ENCODE measurements at places on chromosomes 6 and 20.
A peak's percentile ranks its signal among the peaks of the same experiment; 100 is the strongest.

GRCh38 chr6:90082847-90083246, 188.6 kb downstream of the GJA10 start:
- DNase-seq, result no peak

DNA sequence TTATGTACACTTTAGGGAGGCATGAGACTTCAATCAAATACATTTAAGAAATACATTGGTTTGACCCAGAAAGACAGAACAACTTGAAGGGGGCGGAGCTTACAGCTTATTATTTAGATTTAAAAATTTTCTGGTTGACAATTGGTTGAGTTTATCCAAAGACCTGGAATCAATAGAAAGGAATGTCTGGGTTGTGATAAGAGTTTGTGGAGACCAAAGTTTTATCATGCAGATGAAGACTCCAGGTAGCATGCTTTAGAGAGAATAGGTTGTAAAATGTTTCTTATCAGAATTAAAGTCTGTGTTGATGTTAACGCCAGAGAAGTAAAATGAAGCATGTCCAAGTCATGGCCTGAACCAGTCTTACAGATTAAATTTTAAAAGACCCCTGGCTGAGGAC, 757.8 kb upstream of the ADGRB3 start:
- DNase-seq, result no peak

- DNase-seq, result no peak
Observed at GRCh38 chr6:4997862-4998261, 6.0 kb downstream of the RPP40 start.

GRCh38 chr20:50455656-50456451, 54.3 kb upstream of the PTPN1 start:
- no peak for DNase-seq

- DNase-seq, result no peak
Observed at GRCh38 chr6:34816635-34817301, 24.9 kb downstream of the BLTP3A start.

GRCh38 chr20:436476-436875, 25.9 kb downstream of the TBC1D20 start:
- no peak for DNase-seq

DNA sequence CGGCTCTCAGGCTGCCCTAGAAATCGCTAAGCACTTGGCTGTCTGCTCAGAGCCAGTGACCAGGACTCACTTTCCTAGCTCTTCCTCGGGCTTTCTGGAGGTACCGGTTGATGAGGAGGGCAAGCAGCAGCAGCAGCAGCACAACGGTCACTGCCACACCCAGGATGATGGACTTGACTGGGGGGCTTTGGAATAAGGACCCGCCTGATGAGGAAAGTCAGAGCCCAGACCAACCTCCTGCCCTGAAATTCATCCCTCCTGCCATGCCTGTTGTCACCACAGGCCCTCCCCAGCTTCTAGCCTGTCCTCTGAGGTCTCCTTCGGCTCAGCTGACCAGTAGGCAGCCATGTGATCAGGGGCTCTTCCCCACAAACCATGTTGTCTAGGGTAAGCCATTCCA, 16.2 kb downstream of the TREML2 start:
- no peak for DNase-seq

GRCh38 chr20:63546256-63546955, 1.1 kb downstream of the SRMS start:
- no peak for DNase-seq

- DNase-seq, result no peak
Observed at GRCh38 chr20:64214952-64215351, 40.6 kb upstream of the PCMTD2 start.

DNA sequence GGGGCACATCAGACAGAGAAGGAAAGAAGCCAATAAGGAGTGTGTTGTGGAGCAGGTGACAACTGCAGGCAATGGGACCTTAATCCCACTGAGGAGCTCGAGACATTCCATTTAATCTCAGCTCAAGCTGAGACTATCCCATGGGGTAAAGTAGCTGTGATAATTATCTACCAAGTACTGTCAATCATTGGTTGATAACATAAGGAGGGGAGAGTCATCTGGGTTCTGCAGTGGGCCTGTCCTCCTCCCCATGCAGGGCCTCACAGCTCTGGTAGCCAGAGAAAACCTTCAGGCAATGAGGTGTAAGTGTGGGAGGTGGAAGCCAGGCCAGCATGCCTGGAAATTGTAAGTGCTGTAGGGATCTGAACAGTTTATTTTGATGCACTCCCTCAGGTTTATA, 375.0 kb upstream of the ARID1B start:
- DNase-seq, result no peak

GRCh38 chr6:41705996-41706835, 29.2 kb downstream of the TFEB start:
- DNase-seq, result no peak

GRCh38 chr6:30074331-30075093, 1.1 kb downstream of the RNF39 start:
- DNase-seq, result no peak

DNA sequence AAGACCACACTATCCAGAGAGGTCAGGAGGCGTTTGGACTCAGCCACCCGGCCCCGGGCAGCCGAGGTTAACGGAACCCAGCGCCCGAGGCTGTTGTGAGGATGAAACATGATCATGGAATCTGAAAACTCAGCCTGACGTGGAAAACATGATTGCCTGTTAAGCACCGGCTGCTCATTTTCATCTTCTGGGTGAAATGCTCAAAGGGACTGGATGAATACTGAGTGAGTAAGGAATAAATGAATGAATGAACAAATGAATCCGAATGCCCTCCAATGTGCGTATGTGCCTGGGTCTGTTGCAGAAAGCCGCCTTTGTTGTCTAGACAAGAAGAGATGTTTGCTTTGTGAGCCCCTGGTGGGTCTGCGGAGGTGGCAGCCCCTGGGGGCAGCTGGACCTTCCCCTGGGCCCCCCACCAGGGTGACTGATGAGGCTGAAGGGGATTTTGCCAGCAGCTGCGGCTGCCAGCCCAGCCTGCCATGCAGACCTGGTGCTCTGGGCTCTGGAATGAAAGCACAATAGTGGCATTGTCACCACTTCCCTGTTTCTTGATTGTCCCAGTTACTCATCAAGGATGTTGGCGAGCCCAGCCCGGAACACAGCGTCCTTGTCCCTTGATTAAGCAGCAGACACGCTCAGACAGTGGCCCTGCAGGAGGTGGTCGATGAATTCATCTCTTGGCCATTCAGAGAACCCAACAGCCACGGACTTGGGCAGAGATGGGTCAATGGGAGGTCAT, 211.1 kb downstream of the ANKRD60 start:
- no peak for DNase-seq

DNA sequence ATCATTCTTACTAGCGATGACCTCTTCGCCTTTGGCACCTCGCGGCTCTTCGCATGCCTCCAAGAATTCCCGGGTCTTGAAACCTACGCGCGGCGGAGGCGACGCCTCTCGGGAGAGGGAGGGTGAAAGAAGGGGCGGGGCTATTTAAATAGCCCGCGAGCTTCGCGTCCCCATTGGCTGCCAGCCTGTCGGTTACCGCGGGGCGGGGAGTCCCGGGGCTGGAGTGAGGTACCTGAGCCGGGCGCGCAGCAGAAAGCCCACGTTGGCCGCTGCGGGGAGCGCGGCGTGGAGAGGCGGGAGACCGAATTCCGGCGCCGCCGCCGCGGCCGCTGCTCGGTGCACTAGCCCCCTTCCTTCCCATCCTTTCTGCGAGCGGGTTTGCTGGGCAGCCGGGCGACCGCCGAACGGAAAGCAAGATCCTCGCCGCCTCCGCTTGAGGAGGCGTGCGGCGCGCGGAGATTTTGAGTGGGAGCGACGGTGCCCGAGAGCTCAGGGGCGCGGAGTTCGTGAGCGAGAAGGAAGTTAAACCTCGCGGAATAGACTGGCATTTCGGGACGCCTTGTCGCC, at the start of gene BMP6:
Gene BMP6 (plus strand): TSS at position 251 of the 567 bp plus-strand sequence. CDS start 857 bp downstream, outside the sequence.
- DNase-seq, result peak; percentile 91

DNA sequence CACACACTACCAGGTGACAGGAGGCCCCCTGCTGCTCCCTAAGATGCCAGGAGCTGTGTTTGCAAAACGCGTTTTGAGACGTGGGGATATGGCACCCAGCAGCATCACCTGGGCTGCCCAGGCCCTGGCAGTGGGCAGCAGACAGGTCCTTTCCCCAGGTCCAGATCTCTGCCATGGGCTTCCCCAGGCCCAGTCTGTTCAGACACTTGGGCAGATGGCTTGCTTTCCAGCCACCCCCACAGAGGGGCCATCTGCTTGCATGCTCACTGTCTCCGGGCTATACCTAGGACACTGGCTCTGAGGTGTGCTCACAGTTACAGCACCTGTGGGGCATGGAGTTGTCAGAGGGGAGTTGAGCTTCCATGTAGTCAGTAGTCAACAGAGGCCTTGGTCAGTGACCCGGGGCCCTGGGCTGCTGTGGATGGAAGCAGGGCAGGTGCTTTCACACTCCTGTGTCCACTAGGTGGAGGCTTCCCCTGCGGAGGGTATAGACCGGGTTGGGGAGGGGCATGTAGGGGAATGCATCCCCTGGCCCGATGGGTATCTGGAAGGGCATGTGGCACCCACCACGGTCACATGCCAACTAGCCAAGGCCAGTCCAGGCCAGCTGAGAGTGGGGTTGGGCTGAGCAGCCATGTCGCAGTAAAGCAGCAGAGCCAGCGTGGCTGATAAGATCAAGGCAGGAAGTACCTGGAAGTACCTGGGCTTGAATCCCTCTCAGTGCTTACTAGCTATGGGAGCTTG, 185.4 kb upstream of the SLC24A3 start:
- no peak for DNase-seq

DNA sequence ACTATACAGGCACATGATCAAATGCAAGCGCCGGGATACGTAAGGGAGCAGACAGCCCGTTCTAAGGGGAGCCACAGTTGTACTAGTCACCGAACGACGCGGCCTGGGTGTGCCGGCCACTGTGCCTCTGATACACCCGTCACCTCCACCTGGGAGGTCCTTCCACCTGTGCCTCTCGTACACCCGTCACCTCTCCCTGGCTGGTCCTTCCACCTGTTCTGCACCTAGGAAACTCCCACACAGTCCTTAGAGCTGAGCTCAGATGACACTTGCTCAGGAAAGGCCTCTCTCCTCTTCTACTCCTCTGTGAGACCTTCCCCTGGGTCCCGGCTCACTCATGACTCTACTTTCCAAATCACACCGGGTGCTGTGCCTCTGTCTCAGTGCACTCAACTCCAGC, 245.0 kb downstream of the TTLL2 start:
- no peak for DNase-seq

GRCh38 chr6:126086560-126086959, 100.2 kb downstream of the TRMT11 start:
- no peak for DNase-seq

- no peak for DNase-seq
Observed at GRCh38 chr20:36573798-36574365, 485 bp downstream of the TGIF2 start.

- DNase-seq, result no peak
Observed at GRCh38 chr20:14521436-14521835, 184.0 kb upstream of the FLRT3 start.

- peak; percentile 12 for DNase-seq
Observed at GRCh38 chr6:131510094-131510493, 62.9 kb upstream of the ARG1 start.

- no peak for DNase-seq
Observed at GRCh38 chr20:35954907-35955251, 577 bp upstream of the SCAND1 start.

- no peak for DNase-seq
Observed at GRCh38 chr6:135286962-135287538, 105.9 kb downstream of the MYB start.

DNA sequence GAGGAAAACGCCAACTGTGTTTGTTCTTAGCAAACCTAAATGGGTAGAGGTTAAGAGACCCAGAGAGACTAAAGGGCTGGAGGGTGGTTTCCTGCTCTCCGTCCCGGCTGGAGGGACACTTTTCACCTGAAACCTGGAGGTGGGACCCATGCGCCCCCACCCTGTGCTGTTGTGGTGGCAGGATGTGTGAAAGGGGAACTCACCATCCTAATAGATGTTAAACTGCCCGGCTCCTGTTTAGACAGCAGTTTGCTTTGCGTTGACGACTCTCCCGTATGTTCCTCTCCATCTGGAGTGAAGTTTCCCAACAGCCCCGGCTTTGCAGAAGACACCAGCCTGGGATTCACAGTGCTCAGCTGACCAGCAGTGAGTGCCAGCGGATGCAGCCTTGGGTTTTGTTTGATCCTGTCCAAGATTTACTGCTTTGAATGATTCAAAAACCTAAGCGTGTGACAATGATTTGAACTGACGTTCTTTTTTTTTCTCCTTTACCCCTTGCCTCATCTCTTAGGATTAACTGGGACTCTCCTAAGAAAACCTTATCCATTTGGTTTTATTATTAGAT, 66.0 kb downstream of the CDH4 start:
- DNase-seq, result no peak

DNA sequence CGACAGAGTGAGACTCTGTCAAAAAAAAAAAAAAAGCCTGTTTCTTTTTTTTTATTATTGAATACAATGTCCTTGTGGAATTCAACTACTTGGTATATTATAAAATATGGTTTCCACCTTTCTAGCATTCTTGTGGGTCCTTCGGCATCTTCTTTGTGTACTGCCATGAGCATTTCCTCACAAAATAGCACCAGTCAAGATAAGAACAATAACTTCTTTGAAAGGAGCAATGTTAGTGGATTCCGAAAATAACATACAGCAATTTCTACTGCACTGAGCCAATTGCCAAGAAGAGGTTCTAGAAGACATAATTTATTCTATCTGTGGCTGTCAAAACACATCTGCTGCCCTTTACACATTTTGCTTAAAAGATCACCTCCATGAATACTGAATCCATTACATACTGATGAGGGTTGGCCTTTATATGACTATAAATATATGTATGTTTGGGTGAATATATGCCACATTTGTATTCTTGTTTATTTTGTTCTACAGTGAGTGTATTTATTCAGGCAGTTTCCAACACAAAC, 19.1 kb upstream of the SPTLC3 start:
- DNase-seq, result no peak

DNA sequence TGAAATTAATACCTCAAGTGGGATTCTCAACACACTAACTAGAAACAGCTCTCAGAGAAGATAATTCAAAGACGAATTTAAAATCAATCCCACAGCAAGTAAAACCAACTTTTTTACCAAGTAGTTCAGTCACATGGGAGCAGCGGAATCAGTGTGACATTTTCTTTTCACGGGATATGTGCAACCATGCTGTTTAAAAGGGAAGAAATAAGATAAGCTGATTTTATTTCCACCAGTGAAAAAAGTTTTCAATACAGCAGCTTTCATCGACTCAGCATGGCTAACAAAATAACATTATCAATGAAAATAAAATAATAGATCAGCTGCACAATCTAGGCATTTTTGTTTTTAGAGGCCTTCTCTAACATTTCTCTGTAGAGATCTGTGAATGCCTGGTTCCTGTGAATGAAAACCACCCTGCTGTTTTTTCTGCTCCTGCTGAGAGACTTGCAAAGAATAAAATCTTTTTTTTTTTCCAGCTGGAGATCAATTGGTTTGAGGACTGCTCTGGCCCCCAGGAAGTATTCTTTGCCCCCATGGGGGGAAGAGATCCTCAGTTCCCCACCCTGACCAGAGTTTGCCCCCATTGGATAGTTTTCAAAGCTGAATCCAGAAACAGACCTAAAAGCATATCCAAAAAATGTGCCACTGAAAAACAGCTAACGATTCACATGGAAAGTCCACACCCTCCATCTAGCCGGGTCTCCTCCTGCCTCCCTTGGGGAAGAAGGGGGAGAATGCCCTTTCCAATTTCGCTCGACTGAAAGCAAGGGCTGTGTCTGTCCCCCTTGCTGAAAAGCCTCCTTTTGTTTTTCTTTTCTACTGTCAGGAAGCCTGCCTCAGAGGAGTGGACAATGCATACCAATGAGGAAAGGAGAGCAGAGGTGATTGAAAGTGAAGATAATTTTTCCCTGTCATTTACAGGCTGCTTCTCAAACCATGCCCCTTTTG, 317.6 kb downstream of the PRKN start:
- DNase-seq, result no peak

- DNase-seq, result no peak
Observed at GRCh38 chr6:159742165-159742564, 14.9 kb downstream of the WTAP start.

- no peak for DNase-seq
Observed at GRCh38 chr6:27441001-27441400, 31.9 kb downstream of the ZNF184 start.

Measured in NCI-H748 treated with DMSO at 0.1 percent for 48 hours (cell line).